ENCODE measurements at places on chromosomes 1 and 21. TPM values are rescaled to one million over a fixed set of nuclear protein-coding genes. Genes with fewer than 3 reads are reported as not detected.

GRCh38 chr1:225851805-225852204 is 30.4 kb downstream of the TMEM63A start:
- H3K4me1 ChIP-seq: no peaks in the 10 kb centered on the region
- DNase-seq: no peak
- H3K36me3 ChIP-seq: peaks cover 70% of the 10 kb centered on the region
- H3K27ac ChIP-seq: no peak overlapping the region
- no peak overlapping the region for H3K4me3 ChIP-seq

DNA sequence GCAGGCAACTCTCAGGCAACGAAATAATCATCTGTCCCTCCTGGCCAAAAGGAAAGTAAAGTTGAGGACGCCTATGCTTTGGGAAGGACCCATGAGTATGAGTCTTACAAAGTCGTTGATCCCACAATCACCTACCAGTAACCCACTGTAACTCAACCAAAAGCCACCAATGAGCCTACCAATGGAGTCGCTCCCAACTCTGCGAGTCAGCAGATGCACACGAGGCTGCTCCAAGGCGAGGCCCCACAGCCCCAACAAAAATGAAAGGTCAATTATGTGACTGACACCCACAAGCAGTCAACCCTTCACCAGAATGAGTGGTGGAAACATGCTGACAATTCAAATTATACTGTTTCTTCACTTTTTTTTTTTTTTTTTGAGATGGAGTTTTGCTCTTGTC is 12.0 kb downstream of the SETD4 start:
- peaks cover 77% of the 10 kb centered on the region for H3K36me3 ChIP-seq
- no peak for DNase-seq
- no peaks in the 10 kb centered on the region for H3K27me3 ChIP-seq

GRCh38 chr1:41387667-41388091 is 26.4 kb downstream of the FOXO6 start:
- peaks cover 13% of the 10 kb centered on the region for H3K27me3 ChIP-seq
- H3K36me3 ChIP-seq: no peaks in the 10 kb centered on the region
- H3K27ac ChIP-seq: no peak overlapping the region
- H3K4me1 ChIP-seq: peaks cover 12% of the 10 kb centered on the region
- no peak overlapping the region for H3K4me3 ChIP-seq

- no peak for DNase-seq
- H3K4me3 ChIP-seq: no peak within 1 kb of the TSS
- H3K4me1 ChIP-seq: no peaks in the 10 kb centered on the region
- no peaks in the 10 kb centered on the region for H3K36me3 ChIP-seq
Measured at GRCh38 chr1:18630511-18631495, at the start of gene PAX7. Gene PAX7, plus strand, starts transcription at chr1:18630846. Its CDS starts 758 bp downstream, at chr1:18631604.

GRCh38 chr1:62045574-62045973 is 149.1 kb upstream of the L1TD1 start:
- H3K4me3 ChIP-seq: no peak overlapping the region
- H3K27ac ChIP-seq: no peak overlapping the region
- no peaks in the 10 kb centered on the region for H3K27me3 ChIP-seq

DNA sequence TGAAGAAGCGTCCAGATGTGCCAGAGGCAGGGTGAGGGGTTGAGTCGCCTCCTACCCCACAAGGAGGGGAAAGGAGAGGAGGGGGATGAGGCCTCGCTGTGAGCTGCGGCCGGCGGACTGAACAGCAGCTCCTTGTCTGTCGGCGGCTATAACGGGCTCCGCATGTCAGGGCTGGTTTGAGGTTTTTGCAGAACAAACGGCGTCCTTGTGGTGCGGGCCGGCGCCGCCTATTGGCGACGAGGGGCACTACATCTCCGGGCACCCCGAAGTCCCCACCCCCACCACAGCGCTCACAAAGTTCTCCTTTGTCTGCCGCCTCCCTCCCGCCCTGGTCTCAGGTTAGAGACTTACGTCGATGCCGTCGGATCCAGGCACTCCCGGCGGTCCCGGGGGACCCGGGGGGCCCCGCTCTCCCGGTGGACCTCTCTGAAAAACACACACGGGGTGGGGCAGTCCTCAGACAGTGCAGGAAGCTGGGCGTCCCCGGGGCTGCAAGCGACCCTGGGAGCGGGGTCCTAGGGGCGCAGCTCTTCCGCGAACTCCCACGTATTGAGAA is 1.8 kb downstream of the COL9A2 start:
- no peak overlapping the region for H3K4me3 ChIP-seq
- H3K27ac ChIP-seq: no peak overlapping the region
- no peaks in the 10 kb centered on the region for H3K36me3 ChIP-seq
- peaks cover 23% of the 10 kb centered on the region for H3K27me3 ChIP-seq
- peaks cover 34% of the 10 kb centered on the region for H3K4me1 ChIP-seq
- no peak for DNase-seq

DNA sequence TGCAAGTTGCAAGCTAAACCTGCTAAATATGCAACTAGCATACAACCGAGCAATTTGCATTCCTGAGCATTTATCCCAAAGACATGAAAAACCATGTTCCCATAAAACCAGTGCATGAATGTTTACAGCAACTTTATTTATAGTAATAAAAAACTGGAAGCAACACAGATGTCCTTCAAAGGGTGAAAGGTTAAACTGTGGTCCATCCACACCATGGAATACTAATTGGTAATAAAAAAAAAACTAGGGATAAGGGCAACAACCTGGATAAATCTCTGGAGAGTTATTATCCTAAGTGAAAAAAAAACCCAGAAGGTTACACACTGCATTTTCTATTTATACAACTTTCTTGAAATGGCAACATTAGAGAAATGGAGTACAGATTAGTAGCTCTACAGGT is 474.1 kb downstream of the SMYD3 start:
- no peaks in the 10 kb centered on the region for H3K27me3 ChIP-seq
- H3K36me3 ChIP-seq: no peaks in the 10 kb centered on the region
- no peak overlapping the region for H3K27ac ChIP-seq
- no peak for DNase-seq
- no peaks in the 10 kb centered on the region for H3K4me1 ChIP-seq

GRCh38 chr1:206768472-206769303 is 1.9 kb upstream of the IL19 start:
- H3K4me3 ChIP-seq: no peak overlapping the region
- no peak overlapping the region for H3K27ac ChIP-seq
- H3K27me3 ChIP-seq: no peaks in the 10 kb centered on the region
- H3K36me3 ChIP-seq: no peaks in the 10 kb centered on the region
- DNase-seq: no peak

DNA sequence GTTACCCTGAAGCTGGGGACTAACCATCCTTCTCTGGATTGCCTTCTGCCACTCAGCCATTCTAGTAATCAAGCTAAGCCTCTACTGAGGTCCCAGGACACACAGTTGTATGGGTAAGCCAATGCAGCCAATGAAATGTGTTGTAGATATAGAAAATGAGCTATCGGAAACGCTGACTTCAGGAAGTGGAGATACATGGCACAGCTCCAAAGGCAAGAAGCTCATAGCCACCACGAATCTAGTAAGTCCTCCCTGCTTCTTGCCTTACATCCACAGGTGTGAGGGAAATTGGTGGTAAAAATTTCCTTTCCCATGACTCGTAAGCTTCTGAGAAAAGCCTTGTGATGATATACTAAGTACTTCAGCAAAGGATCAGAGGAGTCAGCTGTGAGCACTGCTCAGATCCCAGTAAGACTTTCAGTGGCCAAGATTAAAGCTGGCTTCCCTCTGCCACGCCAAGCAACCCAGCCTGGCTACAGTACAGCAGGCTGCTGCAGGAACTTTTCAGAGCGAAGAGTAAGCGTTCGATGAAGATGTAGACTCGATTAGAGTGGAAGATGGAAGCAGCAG is 117.7 kb downstream of the SIM2 start:
- peaks cover 4% of the 10 kb centered on the region for H3K36me3 ChIP-seq
- H3K27me3 ChIP-seq: no peaks in the 10 kb centered on the region
- no peak overlapping the region for H3K27ac ChIP-seq

DNA sequence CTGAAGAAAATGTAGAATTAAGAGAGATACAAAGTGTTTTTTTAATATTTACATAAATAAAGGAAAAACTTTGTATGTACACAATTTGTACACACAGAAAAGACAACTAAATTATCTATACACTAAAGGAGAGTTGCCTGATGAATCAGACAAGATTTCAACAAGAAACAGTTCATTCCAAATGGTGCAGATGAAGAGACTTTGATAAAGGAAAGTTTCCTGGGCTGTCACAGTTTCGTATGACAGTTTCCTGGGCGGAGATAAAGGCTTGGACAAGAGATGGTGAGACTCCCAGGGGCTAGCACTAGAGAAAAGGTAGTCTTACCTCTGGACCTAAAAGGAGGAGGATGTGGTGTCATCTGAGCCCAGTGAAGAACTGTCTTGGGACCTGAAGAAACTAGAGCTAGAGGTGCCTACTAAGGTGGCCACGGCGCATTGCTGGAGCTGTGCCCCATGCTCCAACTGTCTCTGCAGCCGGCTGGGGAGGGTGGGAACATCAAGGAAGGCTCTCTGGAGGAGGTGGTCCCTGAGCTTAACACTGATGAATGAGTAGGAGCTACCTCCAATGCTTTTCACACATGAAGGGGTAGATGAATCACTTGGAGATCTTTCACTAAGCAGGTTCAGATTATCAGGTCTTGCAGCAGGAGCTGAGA is 32.2 kb downstream of the ETS2 start:
- H3K4me3 ChIP-seq: no peak overlapping the region
- peaks cover 32% of the 10 kb centered on the region for H3K4me1 ChIP-seq
- peak; percentile 17 for DNase-seq
- H3K27me3 ChIP-seq: no peaks in the 10 kb centered on the region
- H3K36me3 ChIP-seq: no peaks in the 10 kb centered on the region

GRCh38 chr1:61724506-61724812 is 482 bp downstream of the TM2D1 start:
- peaks cover 5% of the 10 kb centered on the region for H3K4me1 ChIP-seq
- DNase-seq: no peak
- peaks cover 18% of the 10 kb centered on the region for H3K36me3 ChIP-seq
- peak overlapping the region; percentile 87 for H3K4me3 ChIP-seq
- no peaks in the 10 kb centered on the region for H3K27me3 ChIP-seq

DNA sequence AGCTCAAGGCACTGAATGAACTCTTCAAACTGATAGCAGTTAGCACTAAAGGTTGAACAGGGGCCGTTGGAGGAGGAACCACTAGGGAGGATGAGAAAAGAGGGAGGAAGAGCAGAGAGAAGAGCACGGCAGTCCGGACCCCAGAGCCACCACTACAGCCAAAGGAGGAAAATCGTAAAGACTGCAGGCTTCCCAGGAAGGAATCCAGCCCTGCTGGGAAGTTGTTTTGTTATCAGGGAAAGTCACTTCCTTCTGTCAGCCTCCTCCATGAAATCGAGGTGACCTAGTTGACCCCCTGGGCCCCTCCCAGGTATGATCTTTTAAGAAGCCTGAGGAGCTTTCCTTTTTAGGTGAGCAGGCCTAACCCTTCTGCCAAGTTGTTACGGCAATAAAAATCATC is 88.2 kb downstream of the PBX1 start:
- H3K4me3 ChIP-seq: no peak overlapping the region
- no peaks in the 10 kb centered on the region for H3K27me3 ChIP-seq
- H3K4me1 ChIP-seq: peaks cover 6% of the 10 kb centered on the region
- DNase-seq: no peak
- H3K27ac ChIP-seq: no peak overlapping the region

- H3K4me3 ChIP-seq: no peak overlapping the region
- no peaks in the 10 kb centered on the region for H3K36me3 ChIP-seq
- peaks cover 10% of the 10 kb centered on the region for H3K4me1 ChIP-seq
- no peaks in the 10 kb centered on the region for H3K27me3 ChIP-seq
- H3K27ac ChIP-seq: no peak overlapping the region
Measured at GRCh38 chr1:203284411-203285123, 20.8 kb upstream of the BTG2 start.

DNA sequence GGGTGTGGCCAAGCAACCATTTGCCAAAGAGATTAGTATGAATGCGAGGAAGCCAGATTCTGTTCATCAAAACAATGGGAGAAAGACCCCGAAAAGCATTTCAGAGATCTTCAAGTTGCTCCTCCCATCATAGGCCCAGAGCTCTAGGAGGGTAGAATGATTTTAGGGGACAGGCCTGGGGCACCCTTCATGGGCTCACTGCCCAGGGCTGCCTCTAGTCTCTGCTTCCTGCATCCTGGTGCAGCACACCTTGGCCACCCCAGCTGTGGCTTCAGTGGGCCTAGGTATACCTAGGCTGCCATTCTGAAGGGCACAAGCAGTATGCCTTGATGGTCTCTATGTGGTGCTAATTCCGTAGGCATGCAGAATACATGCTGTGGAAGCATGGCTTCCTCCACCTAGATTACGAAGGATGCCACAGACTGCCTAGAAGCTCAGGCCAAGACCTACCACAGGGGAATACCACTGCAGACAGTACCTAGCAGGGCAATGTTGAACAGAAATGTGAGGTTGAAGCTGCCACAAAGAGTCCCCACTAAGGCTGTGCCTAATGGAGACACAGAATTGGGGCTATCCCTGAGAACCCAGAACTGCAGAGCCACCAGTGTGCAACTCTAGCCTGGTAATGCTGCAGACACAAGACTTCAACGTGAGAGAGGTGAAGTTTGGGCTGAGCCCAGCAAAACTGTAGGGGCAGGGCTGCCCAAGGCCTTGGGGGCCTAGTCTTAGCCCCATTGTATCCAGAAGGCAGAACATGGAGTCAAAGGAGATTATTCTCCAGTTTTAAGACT is 158.8 kb downstream of the CLIC6 start:
- no peaks in the 10 kb centered on the region for H3K4me1 ChIP-seq
- no peaks in the 10 kb centered on the region for H3K27me3 ChIP-seq
- peak; percentile 22 for DNase-seq
- H3K27ac ChIP-seq: no peak overlapping the region
- peaks cover 100% of the 10 kb centered on the region for H3K36me3 ChIP-seq

DNA sequence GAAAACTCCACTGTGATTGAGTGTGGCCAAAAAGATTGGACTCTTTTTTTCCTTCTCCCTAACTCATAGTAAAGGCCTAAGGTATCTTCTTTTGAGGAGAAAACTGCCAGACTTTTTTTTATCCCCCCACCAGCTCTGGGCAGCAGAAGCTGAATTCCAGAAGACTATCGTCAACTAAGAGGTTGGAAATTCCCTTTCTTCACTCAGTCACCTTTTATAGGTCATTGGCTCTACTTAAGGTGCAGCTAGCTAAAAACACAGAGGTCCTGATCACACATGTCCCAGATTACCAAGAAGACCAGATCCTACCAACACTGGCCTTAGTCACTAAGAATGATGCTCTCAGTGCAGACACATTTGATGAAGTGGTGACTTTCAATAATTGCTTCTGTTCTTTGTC is 1441.2 kb downstream of the PLA2G4A start:
- no peaks in the 10 kb centered on the region for H3K36me3 ChIP-seq
- H3K4me3 ChIP-seq: no peak overlapping the region
- no peaks in the 10 kb centered on the region for H3K4me1 ChIP-seq
- DNase-seq: no peak
- no peaks in the 10 kb centered on the region for H3K27me3 ChIP-seq
- no peak overlapping the region for H3K27ac ChIP-seq

- peaks cover 69% of the 10 kb centered on the region for H3K4me1 ChIP-seq
- DNase-seq: no peak
- H3K27me3 ChIP-seq: no peaks in the 10 kb centered on the region
- H3K36me3 ChIP-seq: peaks cover 30% of the 10 kb centered on the region
Measured at GRCh38 chr1:23556635-23557470, 2.4 kb downstream of the ID3 start.

Gene LY9
- not detected for total RNA-seq

Gene LAMC1
- 220 TPM for total RNA-seq

Gene AHCTF1
- 31.3 TPM for total RNA-seq

Gene AMY2B
- 0.42 TPM for total RNA-seq

Gene KPRP
- not detected for total RNA-seq

Gene AUNIP
- total RNA-seq: 5.9 TPM

Gene KRTAP19-1
- total RNA-seq: not detected

Gene GABPB2
- 9.3 TPM for total RNA-seq

Gene CLDN17
- total RNA-seq: not detected

Gene RNU1-2
- total RNA-seq: under 0.01 TPM

Gene SMPDL3B
- not detected for total RNA-seq

Gene SLAMF8
- not detected for total RNA-seq

Gene OR2L13
- total RNA-seq: not detected

Gene PTGFR
- 3.6 TPM for total RNA-seq
